ENCODE measurements at places on chromosomes 5 and 9.

- DNase-seq, result no peak
Measured at GRCh38 chr5:98865690-98866089, 63.1 kb downstream of the CHD1 start.

- peak; percentile 94 for DNase-seq
Measured at GRCh38 chr5:124342027-124342471, 404.4 kb downstream of the ZNF608 start.

GRCh38 chr5:135357685-135358084, 41.3 kb downstream of the MACROH2A1 start:
- DNase-seq, result no peak

GRCh38 chr5:52786949-52787599, 642 bp upstream of the ITGA1 start:
- peak; percentile 16 for DNase-seq

GRCh38 chr5:136005476-136005875, 23.3 kb upstream of the TGFBI start:
- no peak for DNase-seq

DNA sequence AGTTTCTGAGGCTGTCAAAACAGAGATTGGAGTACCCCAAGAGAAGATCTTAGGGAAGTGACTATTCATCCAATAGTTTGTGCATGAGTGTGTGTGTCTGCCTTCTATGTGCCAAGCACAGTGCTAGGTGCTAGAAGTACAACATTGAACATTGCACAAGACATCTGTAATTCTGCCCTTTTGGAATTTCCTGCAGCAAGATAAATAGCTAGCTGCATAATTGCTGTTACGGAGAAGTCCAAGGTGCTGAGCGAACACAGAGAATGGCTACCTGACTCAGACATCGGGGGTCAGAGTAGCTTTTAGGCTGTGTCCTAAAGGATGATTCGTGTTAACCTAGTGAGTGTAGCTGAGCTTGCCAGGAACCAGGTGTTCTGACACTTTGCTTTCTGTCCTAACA, 44.8 kb downstream of the PAPPA start:
- no peak for DNase-seq
